IPS DF 6.9 (cell line): ENCODE measurements at places on chromosomes 6 and 20.

DNA sequence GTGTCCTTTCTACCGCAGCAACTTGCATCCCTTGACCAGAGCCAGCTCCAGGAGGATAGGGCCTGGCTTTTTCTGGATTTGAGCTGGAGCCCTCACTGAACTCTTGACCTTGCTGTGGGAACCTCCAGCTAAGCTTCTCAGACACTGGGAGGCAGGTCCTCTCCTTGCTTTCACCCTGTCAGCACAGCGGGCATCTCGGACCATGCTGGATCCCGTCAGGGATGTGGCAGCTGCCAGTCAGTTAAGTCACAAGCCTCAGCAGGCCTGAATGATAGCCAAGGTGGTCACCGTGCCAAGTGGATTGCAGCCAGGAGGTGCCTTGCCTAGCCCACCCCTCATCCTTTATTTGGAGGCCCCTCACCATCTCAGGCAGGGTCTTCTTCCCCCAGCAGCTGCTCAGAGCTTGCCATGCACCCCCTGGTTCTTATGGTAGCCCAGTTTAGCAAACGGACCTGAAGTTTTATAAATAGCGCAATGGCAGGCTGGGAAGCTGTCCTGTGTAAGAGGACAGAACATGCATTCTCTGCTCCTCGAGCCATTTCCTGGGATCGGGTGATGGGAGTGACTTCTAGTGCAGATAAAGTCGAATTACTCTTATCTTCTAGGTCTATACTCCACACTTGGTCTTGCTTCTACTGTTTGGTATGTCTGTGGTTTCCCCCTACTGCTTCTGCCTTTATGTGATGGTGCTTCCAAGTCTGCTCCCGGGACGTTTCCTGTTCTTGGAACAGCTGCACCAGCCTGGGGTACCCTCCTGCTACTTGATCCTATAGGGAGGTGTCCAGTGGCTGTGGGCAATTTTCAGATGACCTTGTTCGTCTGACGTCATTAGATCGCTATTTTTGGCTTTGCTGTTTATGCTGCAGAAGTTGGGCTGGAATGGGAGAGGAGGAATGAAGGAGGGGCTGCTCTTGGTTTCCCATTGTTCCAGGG is 7.1 kb upstream of the MYLK2 start:
- H3K27ac ChIP-seq, result no peak overlapping the region
- DNase-seq, result no peak
- no peaks in the 10 kb centered on the region for H3K27me3 ChIP-seq
- no peaks in the 10 kb centered on the region; the same call in 1 of the 2 replicates for H3K4me1 ChIP-seq

DNA sequence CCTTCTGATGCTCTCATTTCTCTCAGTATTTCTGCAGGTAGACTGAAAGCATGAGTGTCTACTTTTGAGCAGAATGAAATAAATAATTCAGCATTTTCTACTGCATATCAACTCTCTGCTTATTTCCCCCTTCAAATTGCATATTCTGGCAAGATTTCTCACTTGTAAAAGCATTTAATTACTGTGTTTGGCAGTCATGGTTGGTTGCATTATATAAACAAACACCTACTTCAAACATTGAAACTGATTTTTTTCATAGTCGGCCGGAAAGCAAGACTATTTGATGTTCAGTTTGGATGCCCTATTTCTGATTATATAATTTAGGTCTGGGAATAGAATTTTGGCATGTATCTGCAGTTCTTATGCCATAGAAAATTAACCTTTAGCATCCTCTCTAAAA is 73.1 kb downstream of the PLEKHG1 start:
- no peak for DNase-seq
- no peaks in the 10 kb centered on the region for H3K27me3 ChIP-seq
- no peak overlapping the region for H3K27ac ChIP-seq
- H3K4me1 ChIP-seq, result no peaks in the 10 kb centered on the region
- H3K36me3 ChIP-seq, result no peaks in the 10 kb centered on the region
- no peak overlapping the region for H3K4me3 ChIP-seq

- H3K4me1 ChIP-seq, result no peaks in the 10 kb centered on the region
- DNase-seq, result peak; percentile 5
- H3K36me3 ChIP-seq, result no peaks in the 10 kb centered on the region
- no peak overlapping the region for H3K27ac ChIP-seq
These were observed 130.3 kb upstream of the BMP2 start for GRCh38 chr20:6637160-6637579.

DNA sequence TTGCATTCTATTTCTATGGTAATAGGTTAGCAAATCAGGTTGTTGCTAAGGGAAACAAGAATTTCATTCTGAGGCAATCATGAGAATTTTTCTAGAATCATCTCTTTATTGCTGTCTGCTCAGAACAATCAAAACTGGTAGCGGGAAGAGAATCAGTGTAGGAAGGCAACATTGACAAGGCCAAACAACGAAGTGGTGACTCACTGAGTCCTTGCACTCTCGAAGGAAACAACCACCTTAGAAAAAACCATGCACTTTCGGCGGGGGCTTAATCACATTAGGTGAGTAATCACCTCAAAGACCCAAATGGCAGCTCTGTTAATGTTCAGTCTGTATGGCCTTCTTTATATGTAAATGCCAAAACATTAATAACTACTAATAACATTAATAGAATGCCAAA is 78.8 kb upstream of the MAP7 start:
- H3K27ac ChIP-seq, result no peak overlapping the region
- DNase-seq, result no peak
- no peak overlapping the region for H3K4me3 ChIP-seq
- H3K4me1 ChIP-seq, result no peaks in the 10 kb centered on the region
- no peaks in the 10 kb centered on the region for H3K36me3 ChIP-seq
- no peaks in the 10 kb centered on the region for H3K27me3 ChIP-seq

GRCh38 chr6:90478278-90478677 is 108.6 kb downstream of the MAP3K7 start:
- no peak overlapping the region for H3K27ac ChIP-seq
- H3K27me3 ChIP-seq, result no peaks in the 10 kb centered on the region
- no peak overlapping the region for H3K4me3 ChIP-seq
- no peak for DNase-seq

- H3K27ac ChIP-seq, result no peak overlapping the region
- H3K4me3 ChIP-seq, result no peak overlapping the region
- H3K27me3 ChIP-seq, result no peaks in the 10 kb centered on the region
- H3K4me1 ChIP-seq, result peaks cover 6% of the 10 kb centered on the region; the same call in 1 of the 2 replicates
- DNase-seq, result no peak
These were observed 79.7 kb upstream of the JARID2 start for GRCh38 chr6:15166121-15166520.

DNA sequence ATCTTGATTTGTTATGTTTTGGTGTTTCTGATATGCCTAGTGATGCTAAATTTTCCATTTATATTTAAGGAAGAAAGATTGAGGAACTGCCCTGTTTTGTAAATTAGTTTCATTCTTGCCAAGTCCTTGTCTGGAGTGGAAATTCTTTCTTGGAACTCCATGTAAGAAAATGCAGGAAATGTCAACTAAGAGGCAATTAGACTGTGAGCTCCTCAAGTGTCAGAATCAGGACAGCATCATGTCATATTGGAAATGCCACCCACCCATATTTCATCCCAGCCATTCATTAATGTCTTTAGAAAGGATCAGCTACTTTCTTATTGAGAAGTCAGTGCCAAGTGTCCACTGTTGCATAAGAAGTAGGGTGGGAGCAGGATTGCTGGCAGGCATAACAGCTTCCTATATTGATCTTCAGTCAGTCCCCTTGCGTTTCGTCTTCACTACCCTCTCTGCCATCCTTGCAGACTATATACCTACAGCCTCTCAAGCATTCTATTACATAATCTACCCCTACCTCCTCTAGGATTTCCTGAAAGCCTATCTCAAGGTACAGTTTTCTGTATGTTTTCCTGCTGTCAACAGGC is 42.4 kb downstream of the HAO1 start:
- DNase-seq, result no peak
- no peaks in the 10 kb centered on the region for H3K27me3 ChIP-seq
- no peaks in the 10 kb centered on the region for H3K4me1 ChIP-seq
- no peak overlapping the region for H3K27ac ChIP-seq
- H3K4me3 ChIP-seq, result no peak overlapping the region

DNA sequence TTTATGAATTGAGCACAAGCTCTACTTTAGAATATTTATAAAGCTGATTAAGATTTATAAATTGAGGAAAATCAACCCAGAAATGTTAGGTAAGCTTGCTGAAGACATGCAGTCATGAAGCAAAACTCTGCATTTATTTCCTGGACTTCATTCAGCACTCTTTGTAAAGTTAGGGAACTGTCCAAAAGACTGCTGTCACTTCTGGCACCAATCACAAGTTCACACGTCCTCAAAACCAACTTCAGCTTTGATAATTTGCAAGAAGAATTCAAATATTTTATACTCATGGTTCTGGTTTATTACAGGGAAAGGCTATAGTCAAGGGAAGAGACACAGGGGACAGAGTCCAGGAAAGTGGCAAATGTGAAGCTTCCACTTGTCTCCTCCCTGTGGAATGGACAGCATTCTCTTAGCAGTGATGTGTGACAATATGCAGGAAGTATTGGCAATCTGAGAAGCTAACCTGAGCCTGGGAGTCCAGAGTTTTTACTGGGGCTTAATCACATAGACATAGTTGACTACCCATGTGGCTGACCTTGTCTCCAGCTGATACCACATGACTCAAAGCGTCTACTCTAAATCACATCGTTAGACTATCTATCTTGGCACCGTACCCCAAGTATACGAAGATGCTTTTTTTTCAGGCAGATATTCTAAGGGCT is 85.4 kb downstream of the PPP1R14C start:
- H3K27me3 ChIP-seq, result peaks cover 5% of the 10 kb centered on the region; the same call in 1 of the 2 replicates
- DNase-seq, result no peak

DNA sequence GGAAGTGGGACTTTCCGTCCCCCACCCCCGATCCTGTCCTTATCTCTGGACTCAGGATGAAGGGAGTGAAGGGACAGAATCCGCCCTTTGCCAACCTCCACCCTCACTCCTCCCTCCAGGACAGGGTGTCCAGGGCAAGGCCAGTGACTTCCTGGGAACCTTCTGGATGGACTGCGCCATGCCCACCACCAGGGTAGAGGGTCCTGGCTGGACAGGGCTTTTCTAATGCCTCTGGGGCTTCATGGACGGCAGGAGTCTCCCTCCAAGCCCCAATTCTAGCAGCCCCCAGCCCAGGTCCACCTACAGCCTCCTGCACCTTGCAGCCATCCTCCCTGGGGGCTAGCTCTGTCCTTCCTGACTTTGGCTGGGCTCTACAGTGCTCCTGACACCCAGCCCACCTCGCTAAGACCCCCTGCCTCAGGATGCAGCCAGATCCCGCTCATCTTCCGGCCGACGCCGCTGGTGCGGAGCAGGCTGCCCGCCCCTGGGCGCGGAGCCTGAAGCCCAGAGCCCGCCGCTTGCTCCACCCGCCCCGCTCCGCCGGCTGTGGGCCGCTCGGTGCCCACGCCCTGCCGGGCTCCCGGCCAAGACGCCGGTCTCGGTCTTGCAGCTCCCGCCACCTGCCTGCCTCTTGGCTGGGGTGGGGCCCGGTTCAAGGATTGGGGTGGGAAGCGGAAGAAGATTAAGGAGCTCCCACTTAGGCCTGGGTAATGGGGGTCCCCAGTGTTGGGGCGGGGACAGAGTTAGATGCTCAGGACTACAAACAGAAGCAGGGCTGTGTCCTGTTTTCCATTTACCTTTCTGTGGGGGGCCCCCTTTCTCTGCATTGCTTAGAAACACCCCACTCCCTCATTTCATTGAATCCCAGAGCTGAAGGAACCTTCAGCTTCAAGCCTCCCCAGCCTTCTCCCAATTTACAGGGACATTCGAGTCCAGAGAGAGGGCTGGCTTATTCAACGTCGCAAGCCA is 72.8 kb downstream of the MDGA1 start:
- no peaks in the 10 kb centered on the region for H3K27me3 ChIP-seq
- H3K4me3 ChIP-seq, result no peak overlapping the region
- no peak overlapping the region for H3K27ac ChIP-seq
- H3K4me1 ChIP-seq, result no peaks in the 10 kb centered on the region
- H3K36me3 ChIP-seq, result no peaks in the 10 kb centered on the region

GRCh38 chr6:112253841-112254816 is at the start of gene LAMA4:
TSS of gene LAMA4 (minus strand) at chr6:112254567. CDS start at chr6:112254150, 417 bp downstream.
- no peak for DNase-seq
- H3K27ac ChIP-seq, result no peak within 1 kb of the TSS
- H3K4me3 ChIP-seq, result peak within 1 kb of the TSS; percentile 45; the same call in 1 of the 2 replicates
- H3K27me3 ChIP-seq, result peaks cover 3% of the 10 kb centered on the region; the same call in 1 of the 2 replicates
- H3K4me1 ChIP-seq, result 0 out of 2 replicates have a peak, but pooled peaks cover 1% of the 10 kb centered on the region

- no peaks in the 10 kb centered on the region for H3K4me1 ChIP-seq
- no peaks in the 10 kb centered on the region for H3K36me3 ChIP-seq
- H3K27me3 ChIP-seq, result no peaks in the 10 kb centered on the region
- no peak overlapping the region for H3K27ac ChIP-seq
- DNase-seq, result no peak
These were observed 174.2 kb downstream of the MYLK4 start for GRCh38 chr6:2576499-2576898.

- no peak for DNase-seq
- no peaks in the 10 kb centered on the region for H3K36me3 ChIP-seq
- peak overlapping the region; percentile 65; the same call in 1 of the 2 replicates for H3K4me3 ChIP-seq
- peaks cover 11% of the 10 kb centered on the region; the same call in 1 of the 2 replicates for H3K27me3 ChIP-seq
These were observed 504 bp downstream of the SNTA1 start for GRCh38 chr20:33443006-33443511.

GRCh38 chr6:39790772-39791171 is 1.4 kb upstream of the DAAM2 start:
- peaks cover 4% of the 10 kb centered on the region for H3K4me1 ChIP-seq
- H3K36me3 ChIP-seq, result no peaks in the 10 kb centered on the region
- H3K27ac ChIP-seq, result no peak overlapping the region
- H3K4me3 ChIP-seq, result no peak overlapping the region

GRCh38 chr6:40630051-40630450 is 42.9 kb upstream of the LRFN2 start:
- H3K36me3 ChIP-seq, result no peaks in the 10 kb centered on the region
- no peak for DNase-seq
- no peak overlapping the region for H3K4me3 ChIP-seq
- no peaks in the 10 kb centered on the region for H3K27me3 ChIP-seq
